Osteoblast (primary cell): ENCODE measurements at places on chromosomes 1 and 21. TPM values are rescaled to one million over a fixed set of nuclear protein-coding genes. Genes with fewer than 3 reads are reported as not detected.
A peak's percentile ranks its signal among the peaks of the same experiment; 100 is the strongest.

GRCh38 chr1:112457241-112457640 is 51.5 kb upstream of the WNT2B start:
- DNase-seq = no peak

- DNase-seq = peak; percentile 83
Measured at GRCh38 chr1:154869351-154870114, 548 bp downstream of the KCNN3 start.

GRCh38 chr1:233672732-233673131 is 58.8 kb downstream of the KCNK1 start:
- DNase-seq = no peak

GRCh38 chr1:38175121-38175520 is 128.5 kb upstream of the POU3F1 start:
- DNase-seq = no peak

Gene TSPAN1
- total RNA-seq = 0.59 and 1.1 TPM in 2 replicates

Gene RHBG
- total RNA-seq = not detected in 2 replicates
